ENCODE measurements at places on chromosomes 2 and 18.

DNA sequence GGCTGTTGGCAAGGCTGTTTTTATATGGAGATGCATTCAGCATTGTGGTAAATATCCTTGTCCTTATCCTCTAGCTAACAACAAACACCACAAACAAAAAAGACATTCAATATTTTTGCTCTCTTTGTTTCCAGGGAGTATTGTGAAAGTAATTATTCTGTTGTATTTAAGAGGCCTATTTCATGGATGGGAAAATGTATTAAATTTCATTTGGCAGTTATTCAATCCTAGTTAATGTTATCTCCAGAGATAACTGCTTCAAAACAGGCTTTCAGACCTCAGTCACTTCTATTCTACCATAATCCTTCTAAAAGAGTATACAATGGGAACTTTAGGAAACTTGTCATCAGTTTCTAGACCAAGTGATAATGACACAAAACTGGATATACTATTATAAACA, 280.5 kb upstream of the CCDC68 start:
- no peak for DNase-seq

DNA sequence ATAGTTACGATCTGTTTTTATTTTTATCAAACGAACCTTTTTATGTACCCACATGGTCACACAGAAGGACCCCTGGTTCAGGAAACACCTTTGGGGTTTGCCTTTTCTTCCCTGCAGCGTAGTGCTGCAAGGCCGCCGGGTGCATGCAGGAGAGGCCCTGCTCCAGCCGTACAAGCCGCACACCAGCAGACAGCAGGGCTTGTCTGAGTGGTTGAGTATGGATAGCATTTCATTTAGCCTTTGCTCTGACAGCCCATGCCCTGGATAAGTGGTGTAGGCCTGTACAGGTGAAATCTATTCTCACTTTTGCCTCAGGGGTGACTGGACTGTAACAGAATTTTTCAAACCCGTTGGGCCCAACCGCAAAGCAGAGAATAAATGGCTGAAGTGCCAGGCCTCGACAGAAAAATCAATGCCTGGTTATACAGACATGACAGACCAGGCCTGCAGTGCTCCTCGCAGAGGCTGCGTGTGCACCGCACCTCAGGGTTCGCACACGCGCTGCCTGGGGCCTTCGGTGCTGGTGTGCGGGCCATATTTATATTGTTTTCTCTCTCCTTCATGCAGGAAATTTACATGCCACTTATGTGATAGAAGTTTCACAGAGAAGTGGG, 279.1 kb downstream of the ZNF407 start:
- DNase-seq: no peak

DNA sequence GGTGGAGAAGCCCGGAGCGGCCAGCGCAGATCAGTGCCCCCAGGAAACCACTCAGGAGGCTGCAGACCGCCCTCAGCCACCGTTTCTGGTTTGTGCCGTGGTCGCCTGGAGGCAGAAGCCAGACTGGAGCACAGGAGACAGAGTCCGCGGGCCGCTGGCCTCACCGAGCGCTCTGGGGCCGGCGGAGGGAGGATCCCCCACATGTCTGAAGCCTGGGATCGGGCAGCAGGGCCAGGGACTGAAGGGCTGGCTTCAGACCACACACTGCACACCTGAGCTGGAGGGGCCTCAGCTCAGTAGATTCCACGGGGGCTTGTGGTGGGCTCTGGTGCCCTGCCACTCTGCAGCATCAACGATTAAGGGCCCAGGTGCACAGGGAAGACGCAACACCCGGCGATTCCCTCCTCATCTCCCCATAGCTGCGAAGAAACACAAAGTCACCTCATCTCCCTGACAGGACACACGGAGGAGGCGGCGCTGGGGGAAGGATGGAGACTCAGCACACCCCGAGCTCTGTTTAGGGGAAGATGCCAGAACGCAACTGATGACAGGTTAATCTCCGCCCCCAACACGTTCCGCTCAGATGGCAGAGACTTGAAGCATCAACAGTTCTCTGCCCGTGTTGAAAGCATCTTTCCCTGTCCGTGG, 408.1 kb downstream of the GALR1 start:
- DNase-seq: no peak

DNA sequence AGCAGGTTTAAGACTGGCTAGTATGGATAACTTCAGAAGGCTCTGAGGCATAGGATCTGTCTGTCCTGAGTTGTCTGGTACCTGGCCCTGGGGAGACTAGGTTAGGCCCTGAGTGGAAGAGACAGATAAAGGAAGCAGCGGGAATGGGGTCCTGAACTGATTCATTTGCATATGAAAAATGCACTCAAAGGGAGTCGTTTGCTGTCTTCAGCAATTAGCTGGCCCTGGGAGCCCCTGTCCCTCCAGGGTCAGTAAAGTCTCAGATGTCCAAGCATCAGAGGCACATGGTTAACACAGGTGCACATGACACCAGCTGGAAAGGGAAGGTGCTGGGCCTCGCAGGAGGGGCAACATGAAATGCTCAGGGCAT, 172.4 kb downstream of the ACOXL start:
- no peak for DNase-seq

DNA sequence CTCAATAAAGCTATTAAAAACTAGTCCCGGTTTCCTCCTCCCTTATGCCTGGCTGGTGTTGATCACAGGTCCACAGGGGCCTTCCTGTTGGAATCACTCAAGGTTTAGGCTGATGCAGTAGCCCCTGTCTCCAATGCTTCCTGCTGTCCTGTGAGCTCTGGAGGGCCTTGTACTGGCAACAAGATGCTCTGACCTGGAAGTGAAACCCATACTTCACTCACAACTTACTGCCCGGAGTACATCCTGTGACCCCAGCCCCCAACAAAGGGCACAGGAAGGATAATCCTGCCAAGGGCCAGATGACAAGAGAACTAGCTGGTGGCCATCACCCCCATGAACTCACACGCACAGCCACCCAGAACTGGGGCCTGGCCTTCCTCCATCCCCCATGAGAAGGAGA, 50.3 kb downstream of the ZBTB7C start:
- no peak for DNase-seq

Measured in DMS53 (cell line).